Calu3 (cell line): ENCODE measurements at places on chromosomes 1 and 21. TPM values are rescaled to one million over a fixed set of nuclear protein-coding genes. Genes with fewer than 3 reads are reported as not detected.

Gene SPRR2G
- total RNA-seq = not detected in 2 replicates

DNA sequence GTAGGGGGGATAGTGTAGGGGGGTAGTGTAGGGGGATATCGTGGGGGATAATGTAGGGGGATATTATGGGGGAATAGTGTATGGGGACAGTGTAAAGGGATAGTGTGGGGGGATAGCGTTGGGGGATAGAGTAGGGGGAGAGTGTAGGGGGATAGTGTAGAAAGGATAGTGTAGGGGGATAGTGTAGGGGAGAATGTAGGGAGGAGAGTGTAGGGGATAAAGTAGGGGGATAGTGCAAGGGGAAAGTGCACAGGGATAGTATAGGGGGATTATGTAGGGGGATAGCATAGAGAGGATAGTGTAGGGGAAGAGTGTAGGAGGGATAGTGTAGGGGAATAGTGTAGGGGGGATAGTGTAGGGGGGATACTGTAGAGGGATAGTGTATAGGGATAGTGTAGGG, 12.3 kb upstream of the ARF1 start:
- DNase-seq = no peak

GRCh38 chr1:223403184-223403815, 10.1 kb downstream of the CCDC185 start:
- no peak for DNase-seq

DNA sequence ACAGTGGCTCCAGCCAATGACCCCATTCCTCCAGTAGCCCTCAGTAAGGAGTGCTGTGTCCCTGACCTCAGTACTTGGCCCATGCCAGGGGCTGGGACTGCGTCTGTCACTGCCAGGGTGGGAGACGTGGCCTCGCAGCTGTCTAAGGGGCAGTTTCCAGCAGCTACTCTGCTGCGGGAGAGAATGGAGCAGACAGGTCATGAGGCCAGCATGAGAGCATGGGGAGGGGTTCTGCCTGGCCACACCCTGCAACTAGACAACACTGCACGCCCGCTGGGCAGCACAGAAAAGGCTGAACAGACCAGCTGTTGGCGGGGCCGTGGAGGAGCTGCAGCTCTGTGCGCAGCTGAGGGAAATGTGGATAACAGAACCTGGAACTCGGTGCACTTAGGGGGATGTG, 91.6 kb upstream of the COL6A1 start:
- DNase-seq = no peak

- no peak for DNase-seq
Observed at GRCh38 chr1:231332761-231333160, 4.9 kb downstream of the EXOC8 start.
